ENCODE measurements at places on chromosomes 7 and 10.

DNA sequence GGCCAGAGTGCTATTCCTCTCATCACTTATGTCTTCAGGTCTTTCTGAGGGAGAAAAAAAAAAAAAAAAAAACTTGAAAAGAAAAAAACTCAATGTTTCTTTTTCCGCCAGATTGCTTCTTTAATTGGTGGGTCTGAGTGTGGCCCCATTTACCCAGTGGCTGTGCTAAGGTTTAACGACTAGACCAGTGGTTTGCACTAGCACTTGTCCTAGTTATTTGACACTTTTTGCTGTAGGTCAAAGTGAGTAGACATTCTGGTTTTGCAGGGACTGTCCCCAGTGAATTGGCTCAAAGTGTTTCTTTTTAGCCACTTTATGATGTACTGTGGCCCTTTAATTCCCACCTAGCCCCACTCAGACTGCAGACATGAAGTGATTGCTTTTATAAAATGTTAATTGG is 273.3 kb downstream of the PTEN start:
- DNase-seq = no peak

DNA sequence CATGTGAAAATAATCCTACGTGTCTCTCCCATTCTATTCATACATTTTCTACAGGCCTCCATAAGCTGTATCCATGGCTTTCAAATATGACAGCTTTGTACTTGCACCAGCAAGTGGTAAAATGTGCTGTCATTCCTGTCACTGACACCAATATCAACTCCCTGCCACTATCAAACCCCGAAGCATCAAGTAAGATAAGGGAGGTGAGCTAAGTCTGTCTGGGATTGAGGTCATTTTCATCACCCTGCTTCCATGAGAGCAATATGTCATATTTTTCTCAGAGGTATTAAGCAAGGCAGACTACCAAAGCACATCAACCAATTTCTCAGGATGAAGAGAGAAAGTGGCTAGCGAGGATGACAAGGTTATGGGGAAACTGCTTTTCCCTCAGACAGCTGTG is 11.1 kb downstream of the GPR22 start:
- DNase-seq = no peak

GRCh38 chr7:123401295-123401694 is 133.1 kb downstream of the IQUB start:
- no peak for DNase-seq

DNA sequence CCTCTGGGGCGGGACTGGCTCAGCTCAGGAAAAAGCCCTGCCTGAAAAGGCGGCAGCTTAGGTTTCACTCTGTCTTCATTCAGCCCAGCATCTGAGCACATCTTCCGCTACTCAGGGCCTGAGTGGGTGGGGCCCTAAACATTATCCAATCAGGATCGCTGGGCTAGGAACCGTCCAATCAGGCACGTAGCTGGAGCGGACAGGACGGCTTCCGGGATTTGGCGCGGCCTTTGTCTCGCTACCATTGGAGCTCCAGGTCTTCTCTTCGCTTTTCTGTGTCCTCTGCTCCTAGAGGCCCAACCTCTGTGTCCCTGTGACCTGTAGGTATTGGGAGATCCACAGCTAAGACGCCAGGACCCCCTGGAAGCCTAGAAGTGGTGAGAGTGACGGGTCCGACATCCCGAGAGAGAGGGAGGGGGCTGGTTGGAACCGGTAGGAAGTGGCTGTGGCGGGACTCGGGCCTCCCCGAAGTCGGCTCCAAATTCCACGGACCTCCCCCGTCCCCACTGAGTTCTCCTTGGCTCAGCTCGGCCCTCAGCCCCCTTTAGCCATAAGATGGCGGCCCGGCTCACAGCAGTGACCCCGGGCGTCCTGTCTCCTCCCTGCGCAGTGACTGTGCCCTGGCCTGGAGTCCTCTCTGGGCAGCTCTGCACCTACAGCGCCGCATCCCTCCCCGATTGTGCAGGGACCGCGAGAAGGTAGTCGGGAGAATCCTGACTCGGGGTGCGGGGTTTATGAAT is 99.1 kb downstream of the ZNF680 start:
- DNase-seq = peak; percentile 16

DNA sequence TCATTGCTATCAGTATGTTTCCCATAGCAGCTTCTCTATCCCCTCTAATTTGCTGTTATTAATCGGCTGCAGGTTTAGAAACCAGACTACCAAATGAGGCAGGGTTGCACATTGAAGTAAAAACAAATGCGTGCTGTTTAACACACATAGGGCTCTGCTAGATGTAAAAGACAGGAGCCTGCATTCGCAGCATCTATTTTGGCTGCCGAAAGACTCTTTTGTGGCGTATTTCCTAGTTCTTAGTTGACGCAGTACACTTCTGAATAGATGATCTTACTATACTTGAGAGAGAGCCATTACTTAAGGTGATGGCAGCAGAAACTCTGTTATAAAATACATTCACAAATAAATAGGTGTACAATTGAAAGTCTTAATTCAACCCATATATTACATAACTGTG is 21.4 kb downstream of the SGCE start:
- no peak for DNase-seq

DNA sequence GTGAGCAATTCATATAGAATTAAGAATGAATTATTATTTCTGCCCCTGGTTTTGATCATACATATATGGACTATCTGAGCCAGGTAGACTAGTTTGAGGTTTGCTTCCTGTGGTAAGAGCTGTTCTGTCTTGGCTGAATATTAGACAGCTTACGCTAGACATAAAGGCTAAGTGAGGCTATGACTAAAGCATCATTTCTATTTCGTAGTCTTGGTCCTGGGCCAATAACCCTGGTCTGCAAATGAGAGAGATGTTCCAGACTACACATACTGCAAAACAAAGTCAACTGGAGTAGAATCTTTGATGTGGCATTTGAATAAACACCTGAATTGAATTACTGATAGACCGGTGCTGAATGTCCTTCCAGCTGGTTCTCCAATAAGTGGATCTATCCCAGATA is 40.8 kb upstream of the CACNB2 start:
- no peak for DNase-seq

DNA sequence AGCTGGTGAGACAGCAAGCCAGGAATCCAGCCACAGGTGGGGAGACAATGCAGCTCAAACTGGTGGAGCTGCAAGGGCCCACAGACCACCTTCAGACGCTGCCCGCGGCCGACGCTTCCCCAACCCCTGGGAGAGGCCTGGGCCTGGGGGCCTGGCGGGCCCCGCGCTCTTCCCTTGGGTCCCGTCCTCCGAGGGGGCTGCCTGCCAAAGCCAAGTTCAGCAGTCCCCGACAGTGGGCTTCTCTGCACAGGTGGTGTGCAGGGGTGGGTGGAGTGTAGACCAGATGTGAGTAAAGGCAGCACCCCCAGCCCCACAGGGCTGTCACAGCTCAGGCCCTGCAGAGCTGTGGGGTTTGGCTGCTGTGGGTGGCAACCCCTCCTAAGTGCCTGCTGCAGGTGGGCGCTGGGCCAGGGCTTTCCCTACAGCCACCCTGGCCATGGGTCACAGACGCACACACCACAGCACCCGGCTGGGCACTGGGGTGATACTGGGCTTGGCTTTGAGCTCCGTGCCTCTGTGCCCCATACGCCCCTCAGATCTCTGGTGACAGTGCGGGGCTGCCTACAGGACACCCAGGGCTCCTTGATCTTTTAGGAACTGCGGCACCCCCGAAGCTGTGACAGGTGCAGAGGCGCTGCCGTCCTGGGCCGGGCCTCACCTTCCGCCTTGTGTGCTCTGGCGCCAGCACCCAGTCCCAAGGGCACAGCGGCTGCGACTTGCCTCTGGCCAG is 20.5 kb downstream of the BNIP3 start:
- no peak for DNase-seq

DNA sequence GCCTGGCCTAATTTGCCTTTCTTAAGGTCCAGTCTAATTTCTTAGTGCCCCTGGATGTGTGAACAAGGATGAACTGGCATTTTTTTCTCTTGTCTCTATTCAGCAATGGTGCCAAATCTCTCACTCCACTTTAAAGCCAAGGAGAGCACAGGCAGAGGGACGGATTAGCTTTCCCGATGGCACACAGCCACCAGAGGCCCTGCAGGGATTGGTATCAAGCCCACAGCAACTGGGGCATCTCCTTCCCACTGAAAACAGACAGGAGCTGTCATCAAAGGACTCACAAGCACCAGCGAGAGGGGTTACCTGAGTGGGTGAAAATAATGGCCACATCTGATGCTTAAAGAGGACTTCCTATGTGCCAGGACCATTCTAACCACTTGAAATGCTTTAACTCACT is 83.1 kb downstream of the ITIH5 start:
- DNase-seq = no peak

GRCh38 chr7:77912293-77912692 is 113.7 kb downstream of the PHTF2 start:
- no peak for DNase-seq

DNA sequence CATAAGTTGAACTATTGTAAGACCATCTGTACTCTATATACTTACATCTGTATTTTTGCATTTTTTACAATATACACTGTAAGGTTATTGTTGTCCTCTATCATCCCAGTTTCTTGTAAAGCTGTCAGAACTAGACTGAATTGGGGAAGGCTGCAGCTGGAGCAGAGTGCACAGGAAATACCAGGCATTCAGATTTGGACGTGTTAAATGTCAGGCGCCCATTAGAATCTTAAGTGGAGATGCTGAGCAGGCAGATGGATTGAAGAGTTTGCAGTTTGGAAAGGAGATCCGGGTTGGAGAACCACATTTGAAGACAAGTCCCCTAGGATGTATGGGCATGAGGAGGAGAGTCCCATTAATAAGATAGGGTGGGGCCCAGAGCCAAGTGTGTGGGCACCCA is 40.4 kb downstream of the MTURN start:
- no peak for DNase-seq

GRCh38 chr7:32018845-32019578 is 51.2 kb downstream of the PDE1C start:
- no peak for DNase-seq

DNA sequence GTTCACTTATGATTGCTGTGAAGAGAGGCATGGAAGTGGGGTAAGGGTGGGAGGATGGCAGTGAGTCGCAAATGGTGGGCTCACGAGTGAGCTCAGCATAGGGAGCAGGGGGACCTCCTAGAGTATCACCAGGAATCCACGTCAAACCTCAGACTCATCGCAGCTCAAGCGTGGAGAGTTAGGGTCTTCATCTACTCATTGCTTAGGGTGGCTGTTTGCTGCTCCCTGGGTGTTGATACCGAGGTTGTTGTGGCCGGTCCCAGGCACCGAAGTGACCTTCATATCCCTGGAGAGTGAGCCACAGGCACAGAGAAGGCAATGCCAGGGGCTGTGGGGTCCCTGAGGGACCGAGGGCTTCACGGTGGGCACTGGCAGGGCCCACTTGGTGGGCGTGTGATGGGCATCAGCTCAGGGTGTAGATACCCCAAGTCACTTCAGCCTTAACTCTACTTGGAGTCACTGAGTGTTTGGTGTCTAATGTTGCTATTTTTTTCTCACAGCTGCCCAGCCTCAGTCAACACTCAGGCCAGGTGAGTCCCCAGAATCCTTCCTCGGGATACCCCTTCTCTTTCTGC is 16.8 kb downstream of the DMBT1 start:
- no peak for DNase-seq

- peak; percentile 73 for DNase-seq
Observed at GRCh38 chr10:80462981-80463741, 9.1 kb downstream of the TSPAN14 start.

DNA sequence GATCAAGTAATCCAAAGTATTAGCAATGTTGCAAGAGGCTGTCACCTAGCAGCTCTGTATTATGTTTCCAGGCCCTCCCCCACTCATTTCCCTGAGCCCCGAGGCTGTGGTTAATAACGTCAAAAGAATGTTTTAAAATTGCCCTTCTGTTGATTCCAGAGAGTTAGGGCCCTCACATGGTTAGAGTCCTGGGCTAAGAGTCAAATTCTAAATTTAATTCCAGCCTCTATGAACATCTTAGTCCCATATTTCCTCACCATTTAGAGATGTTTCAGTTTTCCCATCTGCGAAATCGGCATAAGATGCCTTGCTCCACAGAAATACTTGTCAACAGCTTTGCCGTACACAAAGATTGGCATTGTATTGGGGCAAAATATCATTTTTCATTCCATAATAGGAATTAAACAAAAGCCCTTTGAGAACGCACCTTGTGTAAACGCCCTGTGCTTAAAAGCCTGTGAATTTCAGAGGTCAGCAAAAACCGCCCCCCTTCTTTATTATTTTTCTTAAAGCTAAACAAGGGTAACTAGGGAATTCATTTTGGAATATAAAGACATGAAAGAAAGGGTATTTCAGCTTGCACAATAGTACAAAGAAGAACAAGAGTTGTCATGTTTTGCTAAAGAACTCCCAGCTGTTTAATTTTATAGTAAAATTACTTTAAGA is 135.8 kb downstream of the ARID5B start:
- DNase-seq = no peak

DNA sequence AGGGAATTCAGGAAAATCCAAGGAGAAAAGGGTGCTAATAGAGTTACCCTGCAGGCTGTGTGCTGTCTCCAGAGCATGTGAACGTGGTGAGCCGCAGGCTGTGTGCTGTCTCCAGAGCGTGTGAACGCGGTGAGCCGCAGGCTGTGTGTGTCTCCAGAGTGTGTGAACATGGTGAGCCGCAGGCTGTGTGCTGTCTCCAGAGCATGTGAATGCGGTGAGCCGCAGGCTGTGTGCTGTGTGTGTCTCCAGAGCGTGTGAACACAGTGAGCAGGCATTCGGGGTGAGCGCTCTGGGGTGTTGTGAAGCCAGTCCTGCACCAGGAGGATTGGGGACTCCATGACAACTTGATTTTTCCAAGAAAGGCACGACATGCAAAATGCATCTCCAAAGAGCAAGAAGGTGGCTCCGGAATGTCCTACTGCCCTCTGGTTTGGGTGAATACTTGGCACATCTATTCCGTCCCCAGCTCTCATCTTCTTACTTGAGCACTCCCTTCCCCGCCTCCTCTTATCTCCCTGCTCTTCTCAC is 407.9 kb upstream of the SHH start:
- no peak for DNase-seq

- no peak for DNase-seq
Observed at GRCh38 chr10:24444337-24444736, 235.4 kb downstream of the KIAA1217 start.

- DNase-seq = no peak
Observed at GRCh38 chr10:43576580-43576979, 2.2 kb upstream of the ZNF239 start.

- peak; percentile 35 for DNase-seq
Observed at GRCh38 chr7:30596014-30596641, 1.4 kb downstream of the GARS1 start.

DNA sequence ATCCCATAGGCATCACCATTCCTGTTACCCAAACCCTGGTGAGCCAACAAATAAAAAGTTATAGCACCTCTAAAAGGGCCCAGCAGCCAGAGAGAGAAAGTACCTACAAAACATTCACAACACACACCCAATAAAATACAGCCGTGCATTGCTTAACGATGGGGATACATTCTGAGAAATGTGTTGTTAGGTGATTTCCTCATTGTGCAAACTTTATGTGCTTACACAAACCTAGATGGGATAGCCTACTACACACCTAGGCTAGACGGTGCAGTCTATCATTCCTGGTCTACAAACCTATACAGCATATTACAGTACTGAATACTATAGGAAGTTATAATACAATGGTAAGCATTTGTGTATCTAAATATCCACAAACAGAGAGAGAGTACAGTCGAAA is 44.9 kb upstream of the UCN3 start:
- no peak for DNase-seq

Data from suppressor macrophage (primary cell).